ENCODE measurements at places on chromosomes 2 and 18.

- DNase-seq, result no peak
Measured at GRCh38 chr2:37856101-37856751, 68.9 kb upstream of the RMDN2 start.

DNA sequence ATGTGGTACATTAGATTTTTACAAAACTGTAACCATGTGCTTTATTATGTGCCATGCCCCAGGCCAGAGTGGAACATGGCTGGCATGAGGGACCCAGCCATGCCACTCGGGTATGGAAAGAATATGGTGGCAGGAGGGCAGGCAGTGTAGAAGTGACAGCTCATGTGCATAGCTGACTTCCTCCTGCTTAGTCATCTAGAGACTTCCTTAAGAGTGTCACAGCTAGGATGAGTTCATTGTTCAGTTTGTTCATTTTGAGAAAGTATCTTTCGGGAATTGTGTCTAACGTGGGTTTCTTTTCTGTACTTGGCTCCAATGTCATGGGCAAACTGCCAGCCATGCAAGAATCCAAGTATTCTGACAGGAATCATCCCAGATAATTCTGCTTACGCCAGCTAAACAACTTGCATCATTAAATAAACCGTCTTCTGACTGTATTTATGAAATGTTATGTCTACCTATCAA lies 94.3 kb upstream of the ITGB6 start:
- DNase-seq, result no peak

GRCh38 chr2:219475697-219476651 lies 22.7 kb upstream of the GMPPA start:
- DNase-seq, result peak; percentile 56

DNA sequence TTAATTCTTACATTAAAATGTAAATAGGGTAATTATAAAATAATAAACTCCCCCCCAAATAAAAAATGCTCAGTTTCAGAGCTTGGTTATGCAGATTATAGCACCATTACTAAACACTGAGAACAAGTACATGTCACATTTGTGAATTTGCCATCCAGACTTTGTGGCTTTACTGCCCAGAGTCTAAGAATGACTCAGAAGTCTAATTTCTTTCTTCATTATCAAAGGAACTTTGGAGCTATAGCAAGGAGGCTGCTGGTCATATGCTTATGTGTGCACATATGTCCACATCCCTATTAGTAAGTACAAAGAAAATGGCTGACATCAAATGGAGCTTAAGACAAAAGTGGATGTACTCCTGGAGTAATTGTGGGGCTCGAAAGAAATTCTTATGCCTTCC lies 248.5 kb upstream of the SESTD1 start:
- DNase-seq, result no peak

- no peak for DNase-seq
Measured at GRCh38 chr2:85548608-85548900, 9.6 kb downstream of the MAT2A start.

GRCh38 chr18:79753391-79753851 lies 44.3 kb upstream of the KCNG2 start:
- DNase-seq, result no peak

DNA sequence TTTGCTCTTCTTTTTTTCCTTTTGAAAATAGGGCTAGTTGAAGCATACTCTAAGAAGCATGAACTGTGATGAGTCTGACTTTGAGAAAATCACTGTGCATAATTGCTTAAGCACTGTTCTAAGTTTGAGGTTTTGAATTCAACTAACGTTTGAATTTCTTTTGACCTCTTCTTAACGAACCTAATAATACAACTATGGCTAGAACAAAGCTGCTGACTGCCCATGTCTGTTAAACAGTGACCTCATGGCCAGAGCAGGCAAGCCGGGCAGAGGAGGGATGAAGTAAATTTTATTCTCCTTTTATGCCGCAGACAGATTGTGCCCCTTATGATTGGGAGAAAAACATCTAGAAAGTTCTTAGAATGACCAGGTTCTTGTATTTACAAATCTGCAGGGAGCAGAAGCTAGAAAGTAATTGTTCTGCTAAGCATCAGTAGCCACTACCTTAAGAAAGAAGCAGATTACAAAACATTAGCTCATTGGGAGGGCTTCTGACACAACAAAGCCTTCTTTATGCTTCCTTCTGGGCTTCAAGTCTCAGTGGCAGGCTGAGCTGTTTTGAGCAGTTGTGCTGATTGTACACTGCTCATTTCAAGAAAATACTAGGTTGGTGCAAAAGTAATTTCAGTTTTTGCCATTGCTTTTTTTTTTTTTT lies 97.8 kb upstream of the RASGRP3 start:
- no peak for DNase-seq

GRCh38 chr2:85952196-85952734 lies 63.5 kb upstream of the ST3GAL5 start:
- DNase-seq, result no peak

GRCh38 chr2:139617747-139618146 lies 837.6 kb upstream of the NXPH2 start:
- DNase-seq, result no peak

- no peak for DNase-seq
Measured at GRCh38 chr2:68837164-68837860, 33.9 kb downstream of the BMP10 start.

- no peak for DNase-seq
Measured at GRCh38 chr2:39124746-39125057, 3.9 kb upstream of the SOS1 start.

DNA sequence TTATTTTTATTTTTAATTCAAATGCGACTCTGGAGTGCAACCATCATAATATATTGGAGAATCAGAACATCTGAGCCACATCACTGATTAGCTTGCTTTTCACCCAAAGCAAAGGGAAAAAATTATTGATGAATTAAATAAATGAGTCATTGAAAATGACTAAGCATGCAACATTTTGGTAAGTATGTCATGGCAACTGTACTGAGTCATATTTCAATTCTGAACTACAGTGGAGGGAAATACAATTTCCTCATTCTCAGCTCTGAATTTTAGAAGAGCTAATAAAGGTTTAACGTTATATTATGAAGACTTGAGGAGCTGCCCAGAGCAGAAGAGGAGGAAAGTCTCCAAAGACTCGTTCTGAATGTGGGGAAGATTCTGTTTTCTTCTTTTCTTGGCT lies 89.6 kb upstream of the CCDC68 start:
- DNase-seq, result no peak

GRCh38 chr2:30866974-30867373 lies 59.7 kb upstream of the CAPN13 start:
- DNase-seq, result no peak

GRCh38 chr2:195610717-195611116 lies 46.3 kb upstream of the SLC39A10 start:
- no peak for DNase-seq
